ENCODE measurements at places on chromosomes 5 and 9. TPM values are rescaled to one million over a fixed set of nuclear protein-coding genes. Genes with fewer than 3 reads are reported as not detected.

Gene SHISAL2B
- not detected for total RNA-seq

Gene IFNA10
- total RNA-seq = not detected

Gene GABRA1
- not detected for total RNA-seq

Gene NUTM2G
- total RNA-seq = not detected

Gene DND1
- 0.88 TPM for total RNA-seq

Gene ZNF474
- total RNA-seq = 0.19 TPM

Gene IL17B
- total RNA-seq = not detected

Gene TMC1
- 0.10 TPM for total RNA-seq

Gene FCHO2
- total RNA-seq = 10.5 TPM

Gene ANKRD20A1
- 1.8 TPM for total RNA-seq

Gene MGAT1
- 90.7 TPM for total RNA-seq

Gene SIT1
- not detected for total RNA-seq

Gene BARX1
- total RNA-seq = 12.9 TPM

Gene EIF4E1B
- not detected for total RNA-seq

Gene PBX3
- 11.2 TPM for total RNA-seq

Gene JAKMIP2
- not detected for total RNA-seq

Gene OLFM1
- total RNA-seq = 8.5 TPM

Gene MAP1B
- total RNA-seq = 42.4 TPM

Gene SH2D3C
- total RNA-seq = 0.15 TPM

Gene PALM2AKAP2
- total RNA-seq = 0.44 TPM

Gene C9orf153
- not detected for total RNA-seq

Gene RFESD
- total RNA-seq = 2.0 TPM

Gene IL7R
- 0.46 TPM for total RNA-seq

Gene IL3
- not detected for total RNA-seq

Gene CDX1
- total RNA-seq = not detected

Gene SLC6A18
- not detected for total RNA-seq

Gene STPG3
- total RNA-seq = not detected

Gene SLC12A2
- 9.6 TPM for total RNA-seq

Gene EQTN
- total RNA-seq = 0.22 TPM

Gene GZMA
- total RNA-seq = not detected

Gene WDR38
- total RNA-seq = 0.12 TPM

Gene SPINK13
- 0.27 TPM for total RNA-seq

Gene HMCN2
- 0.12 TPM for total RNA-seq

Gene ORM2
- not detected for total RNA-seq

Gene KIF4B
- total RNA-seq = not detected

Gene SUSD3
- total RNA-seq = 0.65 TPM

Gene SLC6A19
- 0.22 TPM for total RNA-seq

Gene RGMB
- 6.0 TPM for total RNA-seq

Gene CHSY3
- total RNA-seq = 0.17 TPM

Gene SPATA31C1
- total RNA-seq = not detected

Gene DNAJC21
- 24.3 TPM for total RNA-seq

Gene CCDC152
- total RNA-seq = not detected

Gene SHC3
- total RNA-seq = 0.34 TPM

All from A549 treated with Mapracorat at 1 μM for 4 hours (cell line).